ENCODE measurements at places on chromosomes 16 and 17. TPM values are rescaled to one million over a fixed set of nuclear protein-coding genes. Genes with fewer than 3 reads are reported as not detected.

DNA sequence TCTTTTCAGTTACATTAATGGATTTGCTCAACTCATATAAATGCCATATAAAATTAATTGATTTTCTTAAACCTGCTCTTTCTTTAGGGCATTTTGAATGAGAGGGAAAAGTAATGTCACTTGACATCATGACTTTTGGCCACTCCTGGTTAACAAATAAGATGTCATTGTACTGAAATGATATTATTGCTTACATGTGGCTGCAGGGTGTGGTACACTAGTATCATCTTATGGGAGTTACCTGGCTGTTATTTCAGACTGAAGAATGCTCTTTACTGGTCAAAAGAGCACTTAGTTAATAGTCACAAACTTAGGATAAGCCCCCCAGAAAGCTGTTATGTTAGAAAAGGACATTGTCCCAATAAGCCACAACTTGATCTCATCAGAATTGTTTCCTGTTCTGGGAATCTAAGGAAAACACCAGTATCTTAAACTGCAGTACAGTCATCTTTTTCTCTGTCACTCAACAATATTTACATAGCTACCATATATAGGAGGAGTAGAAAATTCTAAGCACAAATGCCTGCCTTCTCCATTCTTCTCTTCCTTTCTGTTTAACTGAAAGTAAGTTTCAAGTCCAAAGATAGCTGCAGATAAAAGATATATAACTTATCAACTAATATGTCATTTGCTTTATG, 53.9 kb upstream of the MRC2 start:
- H3K4me1 ChIP-seq, result peaks cover 4% of the 10 kb centered on the region
- no peak for DNase-seq
- peak overlapping the region; percentile 56 for H3K27ac ChIP-seq

DNA sequence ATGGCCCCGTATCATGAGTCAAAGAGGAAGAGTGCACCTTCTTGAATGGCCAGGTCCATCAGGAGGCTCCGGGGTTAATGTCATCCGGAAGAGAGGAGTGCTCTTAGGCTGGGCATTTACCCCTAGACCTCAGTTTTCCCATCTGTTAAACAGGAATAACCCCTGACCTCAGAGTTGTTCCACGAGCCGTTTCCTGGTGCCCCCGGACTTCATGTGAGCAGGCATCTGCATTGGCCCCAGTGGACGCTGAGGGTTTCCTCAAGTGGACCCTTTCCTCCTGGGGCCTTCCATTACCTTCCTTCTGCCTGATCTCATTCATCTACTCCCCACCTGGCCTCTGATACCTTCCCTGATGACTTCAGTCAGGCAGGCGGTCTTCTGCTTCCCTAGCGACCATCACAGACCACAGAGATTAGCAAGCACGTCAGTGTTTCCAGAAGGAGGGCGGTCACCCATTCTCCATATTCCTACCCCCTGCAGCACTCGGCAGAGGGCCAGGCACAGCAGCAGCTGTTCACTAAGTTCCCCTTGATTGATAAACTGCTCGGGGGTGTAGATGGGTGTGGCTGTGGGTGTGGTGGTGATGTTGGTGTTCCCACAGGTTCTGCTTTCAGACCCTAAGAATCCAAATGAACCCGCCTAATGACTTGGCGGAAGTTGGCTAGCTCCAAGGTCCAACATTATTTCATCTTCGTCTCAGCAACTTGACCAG, 346.6 kb upstream of the TNRC6C start:
- no peak overlapping the region for H3K27ac ChIP-seq
- H3K36me3 ChIP-seq, result no peaks in the 10 kb centered on the region
- no peak for DNase-seq
- H3K4me1 ChIP-seq, result peaks cover 13% of the 10 kb centered on the region
- H3K27me3 ChIP-seq, result peaks cover 25% of the 10 kb centered on the region

XPO6 gene
- total RNA-seq, result 135 TPM

DNA sequence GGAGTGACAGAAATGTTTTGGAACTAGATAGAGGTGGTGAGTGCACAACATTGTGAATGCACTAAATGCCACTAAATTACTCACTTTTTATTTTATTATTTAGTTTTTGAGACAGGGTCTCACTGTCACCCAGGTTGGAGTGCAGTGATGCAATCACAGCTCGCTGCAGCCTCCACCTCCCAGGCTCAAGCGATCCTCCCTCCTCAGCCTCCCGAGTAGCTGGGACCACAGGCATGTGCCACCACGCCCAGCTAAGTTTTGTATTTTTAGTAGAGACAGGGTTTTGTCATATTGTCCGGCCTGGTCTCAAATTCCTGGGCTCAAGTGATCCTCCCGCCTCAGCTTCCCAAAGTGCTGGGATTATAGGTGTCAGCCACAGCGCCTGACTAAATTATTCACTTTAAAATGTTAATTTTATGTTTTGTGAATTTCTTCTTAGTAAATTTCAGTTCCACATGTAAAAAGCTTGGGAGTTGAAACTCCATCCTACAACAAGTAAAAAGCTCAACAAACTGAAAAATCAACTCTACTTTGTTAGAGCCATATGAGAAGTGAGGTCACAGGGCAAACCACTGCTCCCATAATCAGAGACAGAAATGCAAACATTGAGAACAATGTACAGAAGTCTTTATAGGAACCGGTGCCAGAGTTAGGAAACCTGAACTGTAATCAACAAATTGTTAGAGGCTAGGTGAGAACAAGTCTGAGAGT, 13.8 kb upstream of the SLC5A10 start:
- H3K4me3 ChIP-seq, result no peak overlapping the region
- DNase-seq, result no peak
- peaks cover 7% of the 10 kb centered on the region for H3K27me3 ChIP-seq
- H3K36me3 ChIP-seq, result no peaks in the 10 kb centered on the region
- no peaks in the 10 kb centered on the region for H3K4me1 ChIP-seq

NLRC3 gene
- 0.23 TPM for total RNA-seq

GRCh38 chr17:42107597-42108576, 4.6 kb downstream of the DHX58 start:
- no peaks in the 10 kb centered on the region for H3K36me3 ChIP-seq
- H3K27me3 ChIP-seq, result peaks cover 4% of the 10 kb centered on the region
- no peaks in the 10 kb centered on the region for H3K4me1 ChIP-seq
- peak overlapping the region; percentile 20 for H3K4me3 ChIP-seq
- H3K27ac ChIP-seq, result no peak overlapping the region

EFCAB5 gene
- 1.5 TPM for total RNA-seq

DNA sequence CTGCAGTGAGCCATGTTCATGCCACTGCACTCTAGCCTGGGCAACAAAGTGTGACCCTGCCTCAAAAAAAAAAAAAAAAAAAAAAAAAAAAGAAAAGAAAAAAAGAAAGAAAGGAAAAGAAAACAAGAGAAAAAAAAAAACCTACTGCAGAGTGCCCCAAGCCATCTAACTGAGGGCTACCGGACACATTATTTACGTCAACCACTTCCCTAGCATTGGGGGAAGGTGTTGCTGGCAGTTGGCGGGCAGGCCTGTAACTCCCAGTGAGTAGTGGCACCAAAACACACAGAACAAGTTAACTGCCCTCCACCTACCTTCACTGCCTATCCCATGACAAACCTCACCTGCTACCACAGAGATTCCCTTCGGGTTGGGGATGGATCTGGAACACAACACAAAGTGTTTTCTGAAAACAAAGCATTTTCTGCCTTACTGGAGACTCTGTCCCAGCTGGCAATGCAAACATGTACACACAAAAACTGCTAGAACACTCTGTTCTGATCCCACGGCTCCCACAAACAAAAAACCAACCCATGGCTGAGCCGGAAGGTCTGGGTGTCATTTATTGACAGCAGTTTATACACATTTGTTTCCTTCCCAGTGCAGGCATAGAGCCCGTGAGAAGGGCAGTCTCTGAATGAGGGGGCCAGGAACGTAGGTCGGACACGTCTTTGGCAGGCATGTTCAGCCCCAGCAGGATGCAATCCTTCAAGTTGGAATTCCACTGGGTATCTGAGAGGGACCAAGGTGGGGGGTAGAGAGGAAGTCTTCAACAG, 11.0 kb downstream of the PHB1 start:
- H3K27me3 ChIP-seq, result no peaks in the 10 kb centered on the region
- DNase-seq, result no peak
- H3K36me3 ChIP-seq, result peaks cover 35% of the 10 kb centered on the region
- H3K4me3 ChIP-seq, result no peak overlapping the region
- H3K4me1 ChIP-seq, result no peaks in the 10 kb centered on the region
- no peak overlapping the region for H3K27ac ChIP-seq

DNA sequence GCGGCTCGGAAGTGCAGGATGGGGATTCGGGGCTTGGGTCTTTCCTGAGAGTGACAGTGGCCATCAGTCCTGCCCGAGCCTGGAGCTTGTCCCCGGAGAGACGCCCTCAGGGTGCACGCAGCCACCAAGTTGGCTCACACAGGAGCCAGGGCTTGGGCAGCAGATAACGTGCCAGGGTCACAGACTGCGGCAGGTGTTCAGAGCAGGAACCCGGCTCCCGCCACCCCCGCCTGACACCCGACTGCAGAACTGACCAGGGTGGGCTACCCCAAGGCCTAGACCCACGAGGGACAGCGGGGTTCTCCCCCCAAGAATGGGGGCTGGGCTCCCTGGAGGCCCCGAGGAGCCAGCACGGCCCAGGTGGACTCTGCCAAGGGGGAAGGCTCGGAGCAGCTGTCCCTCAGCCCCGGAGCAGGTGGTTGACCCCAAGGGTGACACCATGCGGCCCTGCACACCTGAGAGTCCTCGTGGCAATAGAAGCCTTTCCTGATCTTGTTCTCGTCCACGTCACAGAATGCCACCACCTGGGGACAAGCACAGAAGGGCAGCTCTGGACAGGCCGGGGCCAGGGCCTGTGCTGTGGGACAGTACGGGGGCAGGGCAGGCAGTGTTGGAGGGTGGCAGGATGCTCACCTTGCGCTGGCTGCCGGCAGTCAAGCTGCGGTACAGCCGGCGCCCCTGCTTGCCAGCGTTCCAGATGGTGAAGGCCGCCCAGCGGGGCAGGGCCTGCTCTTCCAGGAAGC, 117.1 kb upstream of the ZNF750 start:
- no peak for DNase-seq
- H3K36me3 ChIP-seq, result peaks cover 3% of the 10 kb centered on the region
- H3K27ac ChIP-seq, result no peak overlapping the region
- no peak overlapping the region for H3K4me3 ChIP-seq
- H3K27me3 ChIP-seq, result no peaks in the 10 kb centered on the region
- H3K4me1 ChIP-seq, result no peaks in the 10 kb centered on the region

SKAP1 gene
- not detected for total RNA-seq

DNA sequence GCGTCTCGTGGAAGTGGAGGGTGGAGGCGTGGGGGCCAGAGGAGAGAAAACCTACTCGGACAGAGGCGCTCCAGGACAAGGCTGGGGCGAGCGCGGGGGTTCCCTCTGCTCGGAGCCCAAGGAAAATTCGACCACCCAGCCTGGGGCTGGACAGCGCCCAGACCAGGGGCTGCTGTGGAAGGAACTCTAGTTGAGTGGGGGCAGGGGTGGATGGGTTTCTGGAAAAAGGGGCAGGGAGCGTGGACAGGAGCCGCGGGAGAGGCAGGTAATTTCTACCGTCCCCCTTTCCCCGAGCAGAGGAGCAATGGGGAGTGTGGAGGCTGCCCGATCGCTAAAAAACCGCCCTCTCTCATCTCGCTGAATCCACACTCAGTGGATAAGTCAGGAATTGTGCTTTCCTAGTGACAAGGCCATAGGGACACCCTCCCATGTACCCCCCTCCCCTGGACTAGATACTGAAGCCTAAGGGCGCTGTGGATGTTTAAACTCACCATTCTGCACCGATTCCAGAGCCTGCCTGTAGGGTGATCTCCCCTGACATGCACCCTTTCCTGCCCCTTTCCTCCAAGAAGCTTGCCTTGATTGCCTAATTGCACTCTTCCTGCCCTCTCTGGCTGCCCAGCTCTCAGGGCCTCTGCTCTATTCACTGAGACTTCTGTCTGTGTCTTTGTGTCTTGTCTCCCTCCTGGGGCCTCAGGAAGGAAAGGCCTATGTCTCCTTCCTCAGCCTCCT, 90.7 kb upstream of the TMEM97 start:
- H3K36me3 ChIP-seq, result no peaks in the 10 kb centered on the region
- peak overlapping the region; percentile 47 for H3K4me3 ChIP-seq
- DNase-seq, result no peak
- peaks cover 9% of the 10 kb centered on the region for H3K4me1 ChIP-seq
- H3K27ac ChIP-seq, result no peak overlapping the region
- H3K27me3 ChIP-seq, result peaks cover 29% of the 10 kb centered on the region

DNA sequence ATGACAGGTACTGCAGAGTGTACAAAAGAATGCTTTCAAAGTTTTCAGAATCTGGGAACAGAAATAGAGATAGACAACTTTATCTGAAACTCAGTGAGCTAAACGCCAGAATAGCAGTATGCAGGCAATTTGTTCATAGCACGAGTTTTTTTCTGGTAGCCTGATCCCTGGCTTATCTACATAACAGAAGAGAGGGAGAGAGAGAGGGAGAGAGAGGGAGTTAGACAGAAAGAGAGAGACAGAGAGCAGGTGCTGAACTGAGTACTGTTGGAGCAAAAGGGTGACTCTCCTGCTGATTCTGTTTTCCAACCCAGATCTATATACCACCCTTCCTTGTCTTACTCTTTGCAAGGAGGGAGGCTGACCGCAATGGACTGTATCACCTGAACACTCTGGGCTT, 388.0 kb upstream of the CA10 start:
- no peaks in the 10 kb centered on the region for H3K36me3 ChIP-seq
- H3K27ac ChIP-seq, result no peak overlapping the region
- DNase-seq, result no peak
- no peaks in the 10 kb centered on the region for H3K4me1 ChIP-seq
- no peak overlapping the region for H3K4me3 ChIP-seq
- H3K27me3 ChIP-seq, result no peaks in the 10 kb centered on the region

SEPTIN1 gene
- 0.48 TPM for total RNA-seq

ITGB4 gene
- 6.6 TPM for total RNA-seq

DNA sequence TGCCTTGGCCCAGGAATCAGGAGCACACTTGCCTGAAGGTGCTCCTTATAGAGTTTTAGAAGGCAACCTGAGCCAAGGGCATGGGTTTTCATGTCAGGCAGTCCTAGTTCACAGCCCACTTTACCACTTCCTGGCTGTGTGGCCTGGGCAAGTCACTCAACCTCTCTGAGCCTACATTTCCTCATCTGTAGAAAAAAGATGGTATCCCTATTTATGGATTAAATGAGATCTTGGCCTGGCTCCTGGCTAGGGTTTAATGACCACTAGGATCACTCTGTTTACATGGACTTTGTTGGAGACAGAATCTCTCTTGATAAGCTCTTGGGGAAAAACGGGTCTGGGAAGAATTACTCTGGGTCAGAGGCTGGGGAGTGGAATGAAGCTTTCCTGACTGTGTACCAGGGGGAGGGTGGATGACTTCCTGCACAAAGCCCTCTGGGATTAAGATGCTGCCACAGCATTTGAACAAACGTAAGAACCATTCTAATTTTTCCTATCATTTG, 2.3 kb downstream of the MT2A start:
- peaks cover 75% of the 10 kb centered on the region for H3K4me1 ChIP-seq
- no peaks in the 10 kb centered on the region for H3K36me3 ChIP-seq
- H3K4me3 ChIP-seq, result peak overlapping the region; percentile 97
- peak overlapping the region; percentile 98 for H3K27ac ChIP-seq

KRT32 gene
- not detected for total RNA-seq

ACSM2A gene
- 0.14 TPM for total RNA-seq

GRCh38 chr16:15055141-15056053, 477 bp downstream of the NTAN1 start:
- H3K4me1 ChIP-seq, result no peaks in the 10 kb centered on the region
- peaks cover 11% of the 10 kb centered on the region for H3K36me3 ChIP-seq
- H3K4me3 ChIP-seq, result peak overlapping the region; percentile 77
- no peak for DNase-seq
- peak overlapping the region; percentile 43 for H3K27ac ChIP-seq
